ENCODE measurements at places on chromosomes 6 and 20.

DNA sequence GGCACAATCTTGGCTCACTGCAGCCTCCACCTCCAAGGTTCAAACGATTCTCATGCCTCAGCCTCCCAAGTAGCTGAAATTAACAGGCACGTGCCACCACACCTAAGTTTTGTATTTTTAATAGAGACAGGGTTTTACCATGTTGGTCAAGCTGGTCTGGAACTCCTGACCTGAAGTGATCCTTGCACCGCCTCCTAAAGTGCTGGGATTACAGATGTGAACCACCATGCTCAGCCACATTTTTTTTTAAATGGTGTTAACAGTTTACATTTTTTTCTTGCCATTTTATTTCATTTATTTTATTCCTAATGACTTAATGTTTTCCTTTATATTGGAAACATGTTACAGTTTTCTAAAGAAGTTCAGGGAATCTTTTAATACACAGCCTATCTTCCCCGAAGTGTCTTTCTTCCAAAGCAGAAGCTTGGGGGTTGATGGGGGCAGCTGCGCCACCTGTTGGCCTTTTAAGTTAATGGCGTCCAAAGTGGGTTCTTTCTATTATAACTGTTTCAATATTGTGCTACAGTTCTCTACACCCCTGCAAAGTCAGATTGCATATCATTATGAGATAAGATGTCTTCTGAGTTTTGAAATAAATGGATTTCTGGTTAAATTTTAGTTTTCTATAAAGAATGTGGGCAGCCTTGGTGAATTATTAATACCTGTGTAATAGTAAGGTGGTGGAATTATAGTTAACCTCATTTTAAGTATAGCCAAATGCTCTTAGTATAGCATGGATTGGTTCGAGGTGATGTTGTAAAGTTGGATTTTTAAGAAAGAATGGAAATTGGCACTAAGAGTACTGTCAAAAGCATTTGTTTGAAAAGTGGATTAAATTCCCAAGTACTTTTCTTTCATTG, 42.0 kb upstream of the PLCG1 start:
- peak; percentile 33 for DNase-seq

- no peak for DNase-seq
Measured at GRCh38 chr20:24937579-24937978, 11.5 kb upstream of the CST7 start.

DNA sequence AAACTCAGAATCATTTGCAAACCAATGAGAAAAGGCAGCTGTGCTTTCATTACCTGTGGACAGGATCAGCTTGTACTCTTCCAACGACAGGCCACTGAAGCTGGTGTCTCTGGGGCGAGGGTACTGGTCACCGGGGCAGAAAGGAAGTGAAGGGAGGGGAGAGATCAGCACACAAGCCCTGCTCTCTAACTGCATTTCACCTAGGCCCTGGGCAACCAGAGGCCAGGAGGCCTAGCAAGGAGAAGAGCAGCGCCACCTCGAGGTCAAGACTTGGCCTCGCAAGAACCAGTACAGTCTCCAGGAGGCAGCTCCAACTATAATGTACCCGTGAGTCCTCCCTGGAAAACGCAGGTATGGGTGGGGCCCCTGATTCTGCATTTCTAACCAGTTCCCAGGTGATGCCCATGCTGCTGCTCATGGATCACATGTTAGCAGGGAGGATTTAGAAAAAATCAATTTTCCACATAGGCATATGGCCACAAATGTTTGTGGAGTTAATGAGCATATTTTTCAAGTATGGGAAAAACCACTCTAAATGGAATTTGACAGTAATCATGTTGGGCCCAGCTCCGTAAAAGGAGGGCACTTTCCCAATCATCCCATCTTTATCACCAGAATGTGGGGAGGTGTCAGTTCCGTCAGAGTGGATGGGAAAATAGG, 11.0 kb downstream of the UQCC2 start:
- DNase-seq, result peak; percentile 30

DNA sequence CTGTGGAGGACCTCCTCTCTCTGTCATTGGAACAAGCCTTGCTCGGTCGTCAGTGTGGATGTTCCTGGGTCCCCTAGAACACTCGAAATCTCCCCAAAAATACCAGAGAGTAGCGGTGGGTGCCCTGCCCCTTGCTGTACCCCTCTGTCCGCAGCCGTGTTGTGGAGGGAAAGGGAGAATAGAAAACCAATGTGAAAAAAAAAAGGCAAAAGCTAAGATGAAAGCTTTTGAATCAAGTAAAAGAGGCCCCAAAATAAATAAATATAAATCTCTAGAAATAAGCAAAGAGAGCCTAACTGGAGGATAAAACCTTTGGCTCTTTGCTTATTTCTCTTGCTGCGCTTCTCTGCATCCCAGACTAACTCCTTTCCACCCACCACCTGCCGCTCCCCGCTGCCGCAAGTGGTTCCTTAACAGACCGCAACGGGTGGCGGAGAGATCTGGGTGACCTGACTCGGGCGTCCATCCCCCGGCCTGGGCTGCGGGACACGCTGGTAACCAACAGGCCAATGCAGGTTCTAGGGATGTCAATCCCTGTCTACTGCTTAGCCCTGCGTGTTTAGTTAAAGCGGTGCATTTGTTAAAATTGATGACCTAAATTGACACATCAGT, 110.0 kb downstream of the GPX5 start:
- DNase-seq, result no peak

- DNase-seq, result no peak
Measured at GRCh38 chr6:86154852-86155251, 512.2 kb upstream of the SYNCRIP start.

- DNase-seq, result no peak
Measured at GRCh38 chr20:19074828-19075516, 137.5 kb upstream of the SLC24A3 start.

DNA sequence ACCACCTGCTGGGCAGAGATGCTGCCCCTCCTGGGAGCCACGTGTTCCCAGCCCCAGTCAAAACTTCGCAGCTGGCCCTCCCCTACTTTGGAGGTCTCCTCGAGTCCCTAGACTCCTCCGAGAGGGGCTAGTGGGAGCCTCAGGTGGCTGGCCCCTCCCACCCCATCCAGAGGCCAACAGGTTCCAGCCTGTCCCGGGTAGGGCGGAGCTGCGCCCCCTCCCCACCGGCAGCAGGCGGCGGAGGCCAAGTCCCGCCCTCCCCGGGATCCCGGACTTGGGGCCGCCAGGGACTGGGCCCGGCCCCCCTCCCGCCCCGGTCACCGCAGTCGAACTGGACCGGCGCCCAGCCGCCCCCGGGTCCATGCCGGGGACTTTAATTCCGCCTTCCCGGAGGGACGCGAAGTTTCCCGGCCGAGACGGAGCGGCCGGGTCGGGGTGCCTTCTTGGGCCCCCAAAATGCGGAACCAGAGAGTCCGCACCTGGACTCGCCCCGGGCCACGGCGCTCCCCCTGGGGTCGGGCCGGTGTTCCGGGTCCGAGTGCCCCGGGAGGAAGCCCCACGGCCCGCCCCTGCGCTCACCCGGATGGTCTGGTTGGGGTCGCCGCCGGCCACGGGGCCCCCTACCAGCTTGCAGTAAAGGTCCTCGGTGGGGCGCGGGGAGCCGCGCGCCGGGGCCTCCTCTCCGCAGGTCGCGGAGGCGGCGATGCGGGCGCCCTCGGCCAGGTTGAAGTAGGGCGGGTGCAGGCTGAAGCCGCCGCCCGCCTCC, 559 bp downstream of the LAMA5 start:
- DNase-seq, result no peak

DNA sequence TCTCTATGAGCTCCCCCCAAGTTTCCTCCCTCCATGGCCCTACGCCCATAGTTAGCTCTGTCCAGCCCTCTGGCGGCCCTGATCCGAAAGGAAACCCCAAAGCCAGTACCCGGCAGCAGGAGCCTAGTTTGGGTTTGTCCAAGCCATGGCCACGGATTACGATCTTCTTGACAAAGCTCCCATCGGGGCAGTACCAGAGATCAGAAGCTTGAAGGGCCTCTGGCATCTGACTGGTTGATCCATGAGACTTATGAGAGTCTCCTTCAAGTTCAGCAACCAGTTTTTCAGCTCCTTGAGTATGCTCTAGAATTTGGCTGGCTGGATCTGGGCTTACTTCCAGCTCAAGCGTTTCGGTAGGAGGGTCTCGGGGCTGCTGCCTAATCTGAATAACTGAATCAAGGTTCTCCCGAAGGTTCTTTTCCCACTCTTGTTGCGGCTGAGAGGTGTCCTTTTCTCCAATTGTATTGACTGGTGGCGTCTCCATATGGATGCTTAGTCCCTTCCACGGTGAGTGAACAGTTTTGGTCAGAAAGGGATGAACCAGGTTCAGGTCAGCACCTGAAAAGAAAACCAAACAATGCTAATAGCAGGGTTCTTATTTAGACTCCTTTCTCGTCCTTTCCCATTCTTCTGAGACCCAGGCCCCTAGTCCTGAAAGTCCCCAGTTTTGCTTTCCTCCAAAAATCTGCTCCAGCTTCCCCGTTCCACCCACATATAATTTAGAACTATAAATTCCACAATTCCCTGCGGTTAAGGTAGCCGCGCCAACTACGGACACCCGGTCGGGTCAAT, 595 bp downstream of the FKBPL start:
- DNase-seq, result no peak

DNA sequence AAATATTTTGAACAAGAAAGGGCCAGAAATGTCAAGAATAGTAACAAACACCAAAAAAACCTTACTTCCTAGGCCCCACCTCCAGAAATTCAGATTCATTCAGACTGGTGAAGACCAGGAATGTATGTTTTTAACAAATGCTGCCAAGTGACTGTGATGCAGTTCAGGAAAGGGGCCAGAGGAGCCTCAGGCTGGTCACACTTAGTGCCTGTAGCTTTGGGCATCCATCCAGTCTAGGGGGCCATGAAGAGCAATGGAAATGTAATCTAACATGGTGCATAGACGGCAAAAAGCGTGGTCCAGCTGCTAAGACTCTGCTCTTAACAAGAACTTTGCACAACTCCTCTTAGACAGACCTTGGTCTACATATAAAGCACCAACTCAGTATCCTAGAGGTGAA, 7.1 kb downstream of the GJA1 start:
- no peak for DNase-seq

Measured in GM18507 (cell line).